ENCODE measurements at places on chromosomes 5 and 9.
A peak's percentile ranks its signal among the peaks of the same experiment; 100 is the strongest.

DNA sequence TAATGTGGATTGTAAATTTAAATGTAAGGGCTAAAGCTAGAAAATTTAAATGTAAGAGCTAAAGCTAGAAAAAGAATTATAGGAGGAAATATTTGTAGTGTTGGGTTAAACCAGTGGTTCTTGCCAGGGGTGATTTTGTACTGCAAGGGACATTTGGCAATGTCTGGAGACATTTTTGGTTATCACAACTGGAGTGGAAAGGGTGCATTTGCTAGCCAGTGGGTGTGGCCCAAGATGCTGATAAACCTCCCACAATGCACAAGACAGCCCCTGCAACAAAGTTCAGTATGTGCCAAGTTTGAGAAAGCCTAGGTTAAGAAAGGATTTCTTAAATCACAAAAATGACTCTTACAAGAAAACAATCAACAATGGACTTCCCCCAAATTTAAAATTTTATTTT, 31.6 kb upstream of the ELL2 start:
- H3K36me3 ChIP-seq, result no peaks in the 10 kb centered on the region
- no peak overlapping the region for H3K27ac ChIP-seq
- no peaks in the 10 kb centered on the region for H3K27me3 ChIP-seq
- no peak overlapping the region for H3K4me3 ChIP-seq

GRCh38 chr5:83583859-83584258, 112.3 kb downstream of the VCAN start:
- no peaks in the 10 kb centered on the region for H3K36me3 ChIP-seq
- H3K4me3 ChIP-seq, result no peak overlapping the region
- H3K4me1 ChIP-seq, result peaks cover 5% of the 10 kb centered on the region
- H3K27me3 ChIP-seq, result no peaks in the 10 kb centered on the region
- no peak overlapping the region for H3K27ac ChIP-seq
- DNase-seq, result no peak

- H3K36me3 ChIP-seq, result no peaks in the 10 kb centered on the region
- no peak overlapping the region for H3K27ac ChIP-seq
- no peak for DNase-seq
These were observed 50.3 kb downstream of the FYB1 start for GRCh38 chr5:39169081-39169480.

GRCh38 chr9:7844242-7844641, 44.7 kb upstream of the DMAC1 start:
- H3K27me3 ChIP-seq, result no peaks in the 10 kb centered on the region
- no peak overlapping the region for H3K4me3 ChIP-seq
- no peaks in the 10 kb centered on the region for H3K4me1 ChIP-seq
- no peak overlapping the region for H3K27ac ChIP-seq
- no peak for DNase-seq

DNA sequence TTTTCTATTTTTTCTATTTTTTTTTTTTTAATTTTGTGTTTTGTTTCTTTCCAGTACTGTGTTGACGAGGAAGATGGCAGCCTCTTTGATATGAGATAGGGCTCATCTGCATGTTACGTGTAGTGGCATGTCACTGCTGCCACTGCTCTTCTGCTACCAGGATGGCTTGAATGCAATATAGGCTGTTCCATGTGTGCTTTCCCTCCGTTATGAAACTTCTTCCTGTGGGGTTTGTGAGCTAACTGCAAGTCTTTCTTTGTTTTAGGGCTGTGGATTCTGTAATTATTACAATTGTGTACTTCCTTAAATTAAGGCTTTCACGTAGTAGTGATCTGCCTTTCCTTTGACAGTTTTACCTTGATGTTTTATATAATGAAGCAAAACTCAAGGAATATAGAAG, 184.6 kb downstream of the KDM4C start:
- H3K27ac ChIP-seq, result no peak overlapping the region
- no peak overlapping the region for H3K4me3 ChIP-seq
- no peaks in the 10 kb centered on the region for H3K27me3 ChIP-seq
- no peaks in the 10 kb centered on the region for H3K36me3 ChIP-seq
- DNase-seq, result no peak
- H3K4me1 ChIP-seq, result peaks cover 34% of the 10 kb centered on the region

GRCh38 chr9:18824095-18824666, 208.8 kb downstream of the SAXO1 start:
- 0 out of 2 replicates have a peak, but pooled peaks cover 5% of the 10 kb centered on the region for H3K27me3 ChIP-seq
- H3K4me1 ChIP-seq, result peaks cover 9% of the 10 kb centered on the region
- H3K4me3 ChIP-seq, result no peak overlapping the region
- no peak for DNase-seq

DNA sequence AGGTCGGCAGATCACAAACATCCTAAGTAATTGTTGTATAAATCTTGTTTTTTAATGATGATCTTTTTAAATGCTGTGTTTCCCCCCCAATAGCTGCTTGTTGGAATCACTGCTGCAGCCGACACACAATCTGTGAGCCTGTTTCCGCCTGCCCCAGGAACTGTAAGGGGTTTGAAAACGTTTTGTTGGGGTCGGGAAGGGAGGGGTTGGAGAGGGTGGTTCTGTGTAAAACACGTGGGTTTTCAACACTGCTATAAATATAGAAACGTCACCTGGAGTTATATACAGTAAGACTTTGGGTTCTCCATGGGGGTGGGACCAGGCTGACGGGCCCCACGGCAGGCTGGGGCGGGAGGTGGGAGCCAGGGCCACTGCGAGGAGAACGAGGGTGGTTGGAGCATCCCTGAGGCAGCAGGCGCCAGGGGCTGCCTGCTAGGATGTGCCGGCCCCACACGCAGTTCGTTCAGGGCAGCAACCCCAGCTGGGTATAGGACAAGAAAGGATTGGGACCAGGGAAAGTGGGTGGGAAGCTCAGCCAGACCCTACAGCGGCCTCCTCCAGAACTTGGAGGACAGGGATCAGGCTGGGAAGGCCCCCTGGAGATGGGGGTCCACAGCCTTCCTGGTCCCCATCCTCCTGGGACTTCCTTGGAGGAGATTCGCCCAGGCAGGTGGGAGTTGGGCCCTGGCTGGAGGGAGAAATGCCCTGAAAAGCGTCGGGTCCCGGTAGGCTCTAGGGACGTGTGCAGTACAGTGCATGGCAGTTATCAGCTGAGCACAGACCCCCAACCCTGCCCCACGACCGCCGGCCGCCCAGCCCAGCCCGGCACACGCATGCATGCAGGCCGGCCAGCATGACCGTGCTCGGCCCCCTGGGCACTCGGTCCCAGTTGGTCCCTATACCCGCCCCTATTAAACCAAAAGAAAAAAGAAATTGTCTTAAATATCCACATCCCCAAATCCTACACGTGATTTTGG, 9.7 kb downstream of the RNF44 start:
- no peak overlapping the region for H3K27ac ChIP-seq
- no peaks in the 10 kb centered on the region for H3K27me3 ChIP-seq
- H3K4me1 ChIP-seq, result no peaks in the 10 kb centered on the region
- DNase-seq, result no peak
- 0 out of 2 replicates have a peak, but pooled peaks cover 3% of the 10 kb centered on the region for H3K36me3 ChIP-seq
- no peak overlapping the region for H3K4me3 ChIP-seq

- peaks cover 25% of the 10 kb centered on the region for H3K4me1 ChIP-seq
- H3K4me3 ChIP-seq, result peak overlapping the region; percentile 23
- peak overlapping the region; percentile 46 for H3K27ac ChIP-seq
- no peaks in the 10 kb centered on the region for H3K36me3 ChIP-seq
- H3K27me3 ChIP-seq, result no peaks in the 10 kb centered on the region
These were observed 7.3 kb upstream of the CTSV start for GRCh38 chr9:97046228-97046627.

GRCh38 chr9:38305582-38305981, 86.9 kb upstream of the ALDH1B1 start:
- no peaks in the 10 kb centered on the region for H3K27me3 ChIP-seq
- no peak overlapping the region for H3K27ac ChIP-seq
- no peak overlapping the region for H3K4me3 ChIP-seq
- DNase-seq, result no peak
- no peaks in the 10 kb centered on the region for H3K4me1 ChIP-seq
- H3K36me3 ChIP-seq, result no peaks in the 10 kb centered on the region

DNA sequence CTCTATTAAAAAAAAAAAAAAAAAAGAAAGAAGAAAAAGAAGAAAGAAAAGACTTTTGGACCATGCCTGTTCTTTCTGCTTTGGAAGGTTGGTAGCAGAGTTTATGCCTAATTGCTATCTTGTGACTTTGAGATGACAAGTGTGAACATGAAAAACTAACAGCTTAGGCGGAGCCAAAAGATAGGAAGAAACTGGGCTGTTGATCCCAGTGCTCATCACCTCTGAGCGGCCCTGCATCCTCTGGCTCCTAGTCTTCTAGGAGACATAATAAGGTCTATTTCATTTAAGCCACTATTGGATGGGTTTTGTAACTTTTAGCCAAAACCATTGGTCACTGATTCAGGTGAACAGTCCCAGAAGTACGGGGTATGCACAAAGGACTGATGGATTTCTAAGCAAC, 34.4 kb upstream of the ATP6V1G1 start:
- H3K27ac ChIP-seq, result no peak overlapping the region
- H3K27me3 ChIP-seq, result no peaks in the 10 kb centered on the region
- H3K4me1 ChIP-seq, result peaks cover 17% of the 10 kb centered on the region
- no peaks in the 10 kb centered on the region for H3K36me3 ChIP-seq

DNA sequence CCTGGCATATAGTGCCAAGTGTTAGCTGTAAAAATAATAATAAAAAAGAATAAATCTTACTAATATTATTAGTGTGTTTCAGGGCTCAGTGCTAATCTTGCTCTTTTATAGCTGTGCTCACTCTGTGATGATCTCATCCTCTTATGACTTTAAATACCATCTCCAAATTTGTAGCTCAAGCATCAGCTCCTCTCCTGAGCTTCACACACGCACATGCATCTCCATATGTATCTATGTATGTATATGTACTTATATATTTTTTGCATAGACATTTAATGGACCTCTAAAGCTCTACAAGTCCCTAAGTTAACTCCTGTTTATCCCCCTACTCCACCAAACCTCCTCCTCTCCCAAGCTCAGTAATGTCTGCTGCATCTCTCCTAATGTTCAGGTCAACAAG, 170.8 kb upstream of the NR3C1 start:
- no peaks in the 10 kb centered on the region for H3K27me3 ChIP-seq
- H3K4me1 ChIP-seq, result no peaks in the 10 kb centered on the region
- no peak for DNase-seq
- H3K4me3 ChIP-seq, result no peak overlapping the region

GRCh38 chr5:30638899-30639298, 554.6 kb upstream of the CDH6 start:
- H3K27me3 ChIP-seq, result no peaks in the 10 kb centered on the region
- no peaks in the 10 kb centered on the region for H3K36me3 ChIP-seq
- no peak for DNase-seq
- H3K27ac ChIP-seq, result no peak overlapping the region

DNA sequence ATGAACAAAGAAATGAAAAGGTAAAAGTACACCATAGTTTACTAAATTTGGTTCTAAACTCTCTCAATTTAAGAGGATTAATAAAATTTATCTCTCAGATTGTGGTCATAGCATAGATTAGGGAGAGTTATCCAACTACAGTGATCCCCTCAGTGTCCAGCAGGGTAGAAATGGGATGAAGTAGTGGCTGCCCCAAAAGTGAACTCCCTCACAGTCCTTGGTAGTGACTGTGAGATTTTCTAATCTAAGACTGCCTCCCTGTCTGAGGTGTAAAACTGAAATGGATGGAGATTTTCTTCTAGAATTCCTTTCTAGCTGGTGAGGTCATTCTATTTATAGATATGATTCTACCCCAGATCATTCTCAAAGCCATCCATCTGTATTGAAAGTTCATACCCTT, 455.5 kb downstream of the ACTL7B start:
- no peak overlapping the region for H3K27ac ChIP-seq
- no peaks in the 10 kb centered on the region for H3K27me3 ChIP-seq
- DNase-seq, result no peak
- no peaks in the 10 kb centered on the region for H3K4me1 ChIP-seq
- H3K36me3 ChIP-seq, result no peaks in the 10 kb centered on the region

- peaks cover 2% of the 10 kb centered on the region for H3K36me3 ChIP-seq
- no peak overlapping the region for H3K4me3 ChIP-seq
- H3K27me3 ChIP-seq, result no peaks in the 10 kb centered on the region
- H3K27ac ChIP-seq, result no peak overlapping the region
These were observed 15.0 kb downstream of the ORM2 start for GRCh38 chr9:114344692-114345091.

- H3K4me3 ChIP-seq, result no peak overlapping the region
- no peaks in the 10 kb centered on the region for H3K27me3 ChIP-seq
- no peak overlapping the region for H3K27ac ChIP-seq
- H3K4me1 ChIP-seq, result no peaks in the 10 kb centered on the region
These were observed 121.1 kb upstream of the GNA14 start for GRCh38 chr9:77769246-77769645.

DNA sequence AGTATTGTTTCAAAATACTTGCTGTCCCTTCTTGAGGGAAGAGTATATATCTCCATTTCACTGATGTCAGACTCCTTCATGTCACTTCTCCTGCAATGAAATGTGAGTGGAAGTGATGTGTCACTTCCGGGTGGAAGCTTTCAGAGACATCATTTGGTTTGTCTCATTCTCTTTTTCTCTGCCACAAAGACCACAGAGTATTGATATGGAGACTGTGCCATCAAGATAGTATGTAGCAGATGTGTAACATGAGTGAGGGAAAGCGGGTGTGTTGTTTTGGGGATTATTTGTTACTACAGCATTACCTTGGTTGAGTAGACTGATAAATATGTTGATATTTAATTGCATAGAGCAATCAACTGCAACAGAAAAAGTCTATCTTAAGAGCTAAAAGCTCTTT, 169.8 kb downstream of the FBXL7 start:
- no peak overlapping the region for H3K27ac ChIP-seq
- no peak overlapping the region for H3K4me3 ChIP-seq
- no peaks in the 10 kb centered on the region for H3K27me3 ChIP-seq
- no peaks in the 10 kb centered on the region for H3K36me3 ChIP-seq
- no peaks in the 10 kb centered on the region for H3K4me1 ChIP-seq
- DNase-seq, result no peak

DNA sequence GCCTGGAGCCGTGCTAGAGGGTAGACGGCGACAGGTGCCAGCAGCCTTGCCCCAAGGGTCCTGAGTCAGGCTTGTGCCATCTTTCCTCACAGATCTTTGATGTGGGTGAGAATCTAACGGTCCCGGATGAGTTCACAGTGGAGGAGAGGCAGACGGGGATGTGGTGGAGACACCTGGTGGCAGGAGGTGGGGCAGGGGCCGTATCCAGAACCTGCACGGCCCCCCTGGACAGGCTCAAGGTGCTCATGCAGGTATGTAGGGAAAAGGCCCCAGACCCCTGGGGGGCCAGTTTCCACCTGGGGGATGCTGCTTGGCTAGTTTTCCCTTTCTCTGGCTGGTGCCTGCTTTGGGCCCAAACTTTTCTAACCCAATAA, 24.0 kb downstream of the PTGES2 start:
- H3K27me3 ChIP-seq, result no peaks in the 10 kb centered on the region
- peaks cover 13% of the 10 kb centered on the region for H3K4me1 ChIP-seq
- peaks cover 13% of the 10 kb centered on the region for H3K36me3 ChIP-seq
- no peak overlapping the region for H3K4me3 ChIP-seq
- H3K27ac ChIP-seq, result no peak overlapping the region
- DNase-seq, result no peak

DNA sequence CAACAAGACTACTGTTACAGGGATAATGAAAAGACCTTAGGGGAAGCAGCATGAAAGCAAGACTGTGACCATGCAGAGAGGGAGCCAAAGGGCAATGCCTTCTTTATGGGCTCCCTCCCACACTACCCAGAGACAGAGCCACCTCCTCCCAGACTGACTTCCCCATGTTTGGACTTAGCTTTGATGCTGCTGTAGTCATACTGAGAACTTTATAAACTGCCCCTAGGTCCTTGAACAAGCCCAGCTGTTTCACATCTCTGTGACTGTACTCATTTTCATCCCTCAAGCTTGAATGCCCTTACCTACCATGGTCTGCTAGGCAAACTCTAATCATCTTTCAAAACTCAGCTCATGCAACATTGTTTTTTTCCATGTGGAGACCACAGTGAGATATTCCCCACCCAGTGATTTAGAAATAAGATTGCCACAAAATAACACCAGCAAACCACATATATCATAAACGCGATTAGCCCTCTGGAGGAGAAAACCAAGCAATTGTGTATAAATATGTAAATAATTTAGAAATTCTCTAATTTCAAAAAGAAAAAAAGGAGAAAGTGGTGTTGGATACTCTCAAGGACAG, 23.4 kb upstream of the FAM169A start:
- H3K4me1 ChIP-seq, result no peaks in the 10 kb centered on the region
- H3K27me3 ChIP-seq, result no peaks in the 10 kb centered on the region
- H3K36me3 ChIP-seq, result no peaks in the 10 kb centered on the region
- H3K4me3 ChIP-seq, result no peak overlapping the region
